T-helper 1 cell (primary cell): ENCODE measurements at places on chromosomes 2 and 18.
A peak's percentile ranks its signal among the peaks of the same experiment; 100 is the strongest.

DNA sequence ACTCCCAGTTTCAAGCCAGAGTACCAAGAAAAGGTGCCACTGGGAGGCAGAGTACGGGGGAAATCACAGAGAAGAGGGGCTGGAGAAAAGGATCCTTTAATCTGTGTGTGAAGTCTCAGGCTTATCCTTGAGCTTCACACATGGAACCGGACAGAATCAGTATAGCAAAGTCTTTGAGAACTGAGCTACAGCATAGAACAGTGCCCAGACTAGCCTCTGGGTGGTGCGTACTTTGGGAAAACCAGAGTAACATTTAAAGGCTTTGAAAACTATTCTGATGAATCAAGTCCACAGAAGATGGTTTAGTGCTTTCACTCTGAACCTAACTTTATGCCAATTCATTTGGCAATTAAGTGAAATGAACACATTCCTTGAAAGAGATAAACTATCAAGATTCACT is 83.1 kb downstream of the BABAM2 start:
- no peak for DNase-seq

- DNase-seq, result no peak
Measured at GRCh38 chr2:6948677-6949351, 31.6 kb downstream of the RNF144A start.

DNA sequence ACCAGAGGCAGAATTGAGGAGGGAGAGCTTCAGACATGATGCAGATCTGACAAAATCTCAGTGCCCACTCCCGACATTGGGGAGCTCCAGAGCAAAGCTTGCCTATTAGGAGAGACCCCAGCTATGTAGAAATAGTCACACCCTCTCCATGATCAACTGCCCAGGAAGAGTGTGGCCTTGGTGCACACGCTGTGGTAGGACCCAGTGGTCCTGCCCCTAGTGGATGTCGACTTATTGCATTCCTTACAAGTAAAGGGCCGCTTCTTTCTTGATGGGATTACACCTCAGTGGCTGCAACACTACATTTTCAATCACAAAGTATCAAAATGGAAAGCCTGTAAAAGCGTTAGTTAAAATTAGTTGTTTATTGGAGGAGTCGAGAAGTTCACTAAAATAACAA is 64.2 kb downstream of the VRK2 start:
- DNase-seq, result no peak

GRCh38 chr2:24261441-24261840 is 86.6 kb downstream of the FAM228A start:
- DNase-seq, result no peak

- DNase-seq, result no peak
Measured at GRCh38 chr2:165627470-165627869, 158.0 kb downstream of the CSRNP3 start.

- no peak for DNase-seq
Measured at GRCh38 chr2:134706587-134707329, 12.0 kb downstream of the TMEM163 start.

DNA sequence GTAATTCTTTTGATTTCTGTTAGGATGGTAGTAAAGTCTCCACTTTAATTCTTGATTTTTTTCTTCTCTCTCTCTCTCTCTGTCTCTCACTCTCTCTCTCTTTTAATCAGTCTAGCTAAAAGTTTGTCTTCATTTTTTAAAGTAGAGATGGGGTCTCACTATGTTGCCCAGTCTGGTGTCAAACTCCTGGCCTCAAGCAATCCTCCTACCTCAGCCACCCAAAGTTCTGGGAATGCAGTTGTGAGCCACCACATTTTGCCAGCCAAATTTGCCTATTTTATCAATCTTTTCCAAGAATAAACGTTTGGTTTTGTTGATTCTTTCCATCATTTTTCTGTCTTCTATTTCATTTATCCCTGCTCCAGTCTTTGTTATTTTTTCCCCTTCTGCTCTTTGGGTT is 23.9 kb upstream of the ACOXL start:
- DNase-seq, result no peak

DNA sequence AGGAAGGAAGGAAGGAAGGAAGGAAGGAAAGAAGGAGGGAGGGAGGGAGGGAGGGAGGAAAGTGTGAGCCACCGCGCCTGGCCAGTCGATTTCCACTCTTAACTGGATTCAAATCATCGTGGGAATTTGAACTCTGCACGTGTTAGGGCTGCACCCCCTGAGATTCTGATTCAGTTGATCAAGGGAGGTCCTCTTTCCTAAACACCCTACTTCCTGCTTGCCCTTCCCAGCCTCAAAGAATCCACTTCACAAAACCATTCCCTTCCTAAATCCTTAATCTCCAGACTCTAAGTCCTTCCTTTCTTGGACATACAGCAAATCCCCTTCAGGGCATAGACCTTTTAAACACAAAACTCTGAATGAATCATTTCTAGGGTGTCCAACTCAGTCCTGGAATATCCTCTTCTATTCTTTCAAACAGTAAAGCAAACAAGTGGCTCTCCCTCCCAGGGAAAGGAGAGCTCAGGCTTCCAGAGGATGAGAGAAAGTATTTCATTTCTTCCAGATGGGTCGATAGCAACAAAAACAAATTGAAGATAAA is 68.2 kb upstream of the MBOAT2 start:
- no peak for DNase-seq

GRCh38 chr2:69490486-69490885 is 53.3 kb upstream of the NFU1 start:
- DNase-seq, result peak; percentile 38

- no peak for DNase-seq
Measured at GRCh38 chr2:67773851-67774250, 289.0 kb downstream of the C1D start.

GRCh38 chr18:22026889-22027288 is 142.5 kb upstream of the GATA6 start:
- no peak for DNase-seq

DNA sequence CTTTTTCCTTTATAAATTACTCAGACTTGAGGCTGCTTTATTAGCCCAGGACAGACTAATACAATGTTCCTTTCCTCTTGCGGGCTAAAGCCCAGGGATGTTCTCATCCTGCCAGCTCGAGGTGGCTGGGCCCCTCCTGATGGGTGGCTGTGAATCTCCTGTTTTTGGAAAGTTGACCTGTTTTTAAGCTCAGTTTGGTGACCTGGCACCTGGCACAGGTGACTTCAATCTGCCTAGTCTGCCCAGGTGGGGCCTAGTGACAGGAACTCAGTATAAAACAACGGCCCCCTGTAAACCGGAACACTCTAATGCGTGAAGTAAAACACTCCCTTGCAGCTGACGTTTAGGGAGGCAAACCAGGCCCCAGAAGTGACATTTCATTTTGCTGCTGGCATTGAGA is 92.7 kb upstream of the SNTG2 start:
- no peak for DNase-seq

DNA sequence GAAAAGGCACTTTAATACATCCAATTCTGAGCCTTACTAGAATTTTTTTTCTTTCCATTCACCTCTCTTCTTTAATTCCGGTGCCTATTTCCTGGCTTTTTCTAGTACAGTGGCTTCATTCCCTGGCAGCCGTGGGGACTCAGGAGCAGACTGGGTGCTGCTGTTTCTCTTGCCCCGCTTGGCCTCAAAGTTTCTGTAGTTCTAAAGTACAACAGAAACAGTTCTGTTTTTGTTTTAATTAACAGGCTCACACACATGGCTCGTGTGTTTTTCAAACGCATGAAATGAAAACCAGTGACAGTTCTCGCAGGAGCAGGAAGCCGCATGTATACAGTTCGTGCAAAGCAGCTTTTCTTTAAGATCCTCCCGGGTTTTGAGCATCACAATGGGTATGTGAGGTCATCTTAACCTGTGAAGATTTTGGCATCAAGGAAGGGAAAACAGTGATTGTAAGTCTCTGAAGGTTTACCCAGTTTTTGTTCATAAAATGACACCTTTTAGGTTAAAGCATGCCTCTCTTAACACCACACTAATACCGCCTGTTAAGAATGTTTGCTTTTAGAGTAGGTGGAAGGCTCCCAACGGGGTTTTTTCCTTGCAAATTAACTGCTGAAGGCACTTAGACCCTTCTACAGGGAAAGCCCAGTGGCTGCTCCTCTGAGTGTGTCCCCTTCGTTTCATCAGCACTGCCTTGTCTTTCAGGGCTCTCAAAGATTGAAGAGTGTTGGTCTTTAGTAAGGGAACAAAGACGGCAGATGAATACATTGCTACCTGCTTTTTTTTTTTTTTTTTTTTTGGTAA is 5.8 kb downstream of the FZD7 start:
- DNase-seq, result no peak

DNA sequence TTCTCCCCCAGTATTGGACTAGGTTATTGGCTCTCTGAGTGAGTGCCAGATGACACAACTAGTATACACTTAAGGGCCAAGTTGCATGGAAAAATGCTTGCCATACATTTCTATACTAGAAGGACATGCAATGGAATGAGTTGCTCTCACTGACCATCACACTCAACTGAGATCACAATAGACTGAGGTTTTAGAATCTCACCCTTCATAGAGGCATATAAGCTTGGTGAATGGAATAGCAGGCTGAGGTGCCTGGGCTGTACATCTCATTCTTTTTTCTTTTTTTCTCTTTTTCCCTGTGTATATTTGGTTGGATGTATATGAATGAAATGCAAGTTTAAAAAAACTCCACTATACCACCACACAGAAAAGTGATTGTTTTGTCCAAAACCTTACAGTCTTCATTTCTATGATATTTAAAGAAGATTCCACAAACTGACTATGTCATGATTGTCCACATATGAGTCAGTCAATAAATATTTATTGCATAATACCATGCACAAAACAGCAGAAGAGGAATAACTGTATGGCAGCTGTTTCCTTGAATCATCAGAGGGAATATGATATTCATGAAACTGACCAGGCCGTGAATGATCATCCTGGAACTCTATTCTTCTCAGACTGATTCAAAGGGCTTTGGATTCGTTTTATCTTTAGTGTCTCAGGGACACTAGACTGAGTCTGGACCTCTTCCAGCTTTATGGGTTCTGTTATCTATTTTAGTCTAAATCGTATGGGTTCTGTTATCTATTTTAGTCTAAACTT is 122.6 kb upstream of the STK17B start:
- no peak for DNase-seq

GRCh38 chr2:150047620-150048222 is 439.7 kb downstream of the RND3 start:
- DNase-seq, result no peak

DNA sequence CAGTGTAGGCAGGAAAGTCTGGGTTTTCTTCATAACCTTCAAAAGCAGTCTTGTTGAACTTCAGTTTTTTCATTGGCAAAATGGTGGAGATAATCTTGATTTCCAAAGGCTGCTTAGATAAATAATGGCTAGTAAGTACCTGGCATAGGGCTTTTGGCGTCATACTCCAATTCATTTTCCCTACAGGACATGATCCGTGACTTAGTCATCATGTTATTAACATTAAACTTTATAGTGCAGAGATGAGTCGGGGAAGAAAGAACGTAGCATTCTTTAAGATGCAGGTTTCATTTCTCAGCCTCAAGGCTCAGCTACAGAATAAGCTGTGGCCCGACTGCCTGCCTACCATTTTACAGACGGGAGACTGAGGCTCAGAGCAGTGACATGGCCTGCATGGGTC is 64.0 kb downstream of the RALBP1 start:
- no peak for DNase-seq

- peak; percentile 29 for DNase-seq
Measured at GRCh38 chr2:174012347-174013314, 47.5 kb upstream of the SP3 start.

DNA sequence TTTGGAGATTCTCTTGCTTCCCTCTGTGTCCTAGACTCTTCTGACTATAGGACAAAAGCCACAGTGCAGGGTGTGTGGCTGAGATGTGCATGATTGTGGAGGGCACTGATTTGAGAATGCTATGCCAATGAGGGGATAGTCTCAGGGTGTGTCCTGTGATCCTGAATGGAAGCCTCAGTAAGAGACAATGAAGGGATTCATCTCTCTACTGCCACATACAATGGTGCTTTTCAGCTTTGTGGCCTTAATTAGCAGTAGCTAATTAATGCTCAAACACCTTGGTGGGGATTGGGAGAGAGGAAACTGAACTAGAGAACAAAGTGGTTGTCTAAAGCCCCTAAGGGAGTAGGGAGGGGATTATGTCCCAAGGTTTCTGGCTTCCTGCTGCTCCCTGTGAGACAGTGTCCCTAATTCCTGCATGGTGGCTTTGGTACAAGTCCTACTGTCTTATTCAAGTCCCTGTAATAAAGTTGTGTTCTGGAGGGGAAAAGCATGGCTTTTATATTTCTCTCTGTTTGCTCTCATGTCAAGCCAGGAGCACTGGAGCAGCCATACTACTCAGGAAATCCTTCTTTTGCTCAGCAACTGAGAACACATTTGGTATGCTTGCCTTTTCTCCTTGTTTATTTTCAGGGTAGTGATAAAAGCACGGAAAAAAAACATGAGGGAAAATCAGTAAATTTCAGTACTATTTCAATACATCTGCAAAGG is 415.2 kb upstream of the TCF4 start:
- DNase-seq, result no peak

GRCh38 chr2:45264227-45265225 is 255.3 kb upstream of the SIX2 start:
- DNase-seq, result no peak

GRCh38 chr2:1004398-1004797 is 53.7 kb downstream of the SNTG2 start:
- no peak for DNase-seq

DNA sequence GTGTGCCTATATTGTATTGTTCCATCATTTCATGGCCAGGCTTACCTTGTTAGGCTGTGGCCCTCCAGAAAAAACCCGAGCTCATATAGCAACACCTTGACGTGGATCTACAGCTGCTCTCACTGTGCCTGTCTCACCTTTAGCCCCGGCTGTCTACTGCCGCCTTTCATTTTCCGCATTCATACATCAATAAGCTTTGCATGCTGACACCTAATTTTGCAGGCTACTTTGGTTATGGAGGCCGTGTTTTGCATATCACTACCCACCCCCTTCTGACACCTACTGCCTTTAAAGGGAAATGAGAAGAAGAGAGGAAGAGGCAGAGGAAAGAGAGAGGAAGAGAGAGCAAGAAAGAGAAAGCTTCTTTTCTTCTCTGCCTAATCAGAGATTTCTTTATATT is 702.9 kb downstream of the BCL11A start:
- DNase-seq, result no peak

- DNase-seq, result no peak
Measured at GRCh38 chr18:6057604-6058003, 162.3 kb upstream of the TMEM200C start.

- no peak for DNase-seq
Measured at GRCh38 chr2:241837197-241837965, 21.3 kb downstream of the PDCD1 start.

- DNase-seq, result no peak
Measured at GRCh38 chr2:186959486-186959885, 110.5 kb upstream of the ZSWIM2 start.

- DNase-seq, result no peak
Measured at GRCh38 chr2:235238537-235238936, 255.3 kb upstream of the AGAP1 start.

GRCh38 chr2:221235941-221236340 is 336.2 kb downstream of the EPHA4 start:
- DNase-seq, result no peak

DNA sequence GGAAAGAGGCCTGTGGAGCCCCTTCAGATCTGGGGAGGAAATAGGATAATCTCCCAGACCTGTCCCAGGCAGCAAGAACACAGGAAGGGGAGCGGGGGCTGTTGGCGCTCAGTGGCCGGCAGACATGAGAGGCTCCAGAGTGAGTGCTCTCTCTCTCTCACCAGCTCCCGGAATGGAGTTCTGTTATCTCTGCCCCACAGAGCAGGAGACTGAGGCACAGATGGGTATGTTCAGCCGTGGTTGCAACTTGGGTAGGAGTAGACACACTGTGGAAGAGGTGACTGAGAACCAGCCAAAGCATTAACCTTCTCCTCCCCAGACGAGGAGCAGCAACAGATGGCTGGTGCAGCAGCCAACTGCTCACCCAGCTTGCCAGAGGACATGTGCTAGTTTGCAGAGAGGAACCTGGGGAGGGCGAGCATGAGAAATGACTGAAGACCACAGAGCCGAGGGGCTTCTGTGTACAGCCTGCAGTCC is 82.0 kb downstream of the NRP2 start:
- DNase-seq, result no peak
